ENCODE measurements at places on chromosomes 2 and 18. TPM values are rescaled to one million over a fixed set of nuclear protein-coding genes. Genes with fewer than 3 reads are reported as not detected.

GULP1 gene
- 38.9 TPM for total RNA-seq

LDLRAD4 gene
- under 0.01 TPM for total RNA-seq

GNAL gene
- total RNA-seq, result 0.28 TPM

XDH gene
- 0.38 TPM for total RNA-seq

RIT2 gene
- not detected for total RNA-seq

GMPPA gene
- total RNA-seq, result 50.2 TPM

CREG2 gene
- 1.1 TPM for total RNA-seq

PRADC1 gene
- 46.8 TPM for total RNA-seq

FOXD4L1 gene
- total RNA-seq, result 0.19 TPM

CSRNP3 gene
- 1.2 TPM for total RNA-seq

IL36A gene
- total RNA-seq, result not detected

TGFA gene
- 0.56 TPM for total RNA-seq

Measured in regular cardiac myocyte (primary cell).